H1 (cell line): ENCODE measurements at places on chromosomes 7 and 10. TPM values are rescaled to one million over a fixed set of nuclear protein-coding genes. Genes with fewer than 3 reads are reported as not detected.

- no peak for DNase-seq
Measured at GRCh38 chr7:7180725-7181449, 1.5 kb upstream of the C1GALT1 start.

DNA sequence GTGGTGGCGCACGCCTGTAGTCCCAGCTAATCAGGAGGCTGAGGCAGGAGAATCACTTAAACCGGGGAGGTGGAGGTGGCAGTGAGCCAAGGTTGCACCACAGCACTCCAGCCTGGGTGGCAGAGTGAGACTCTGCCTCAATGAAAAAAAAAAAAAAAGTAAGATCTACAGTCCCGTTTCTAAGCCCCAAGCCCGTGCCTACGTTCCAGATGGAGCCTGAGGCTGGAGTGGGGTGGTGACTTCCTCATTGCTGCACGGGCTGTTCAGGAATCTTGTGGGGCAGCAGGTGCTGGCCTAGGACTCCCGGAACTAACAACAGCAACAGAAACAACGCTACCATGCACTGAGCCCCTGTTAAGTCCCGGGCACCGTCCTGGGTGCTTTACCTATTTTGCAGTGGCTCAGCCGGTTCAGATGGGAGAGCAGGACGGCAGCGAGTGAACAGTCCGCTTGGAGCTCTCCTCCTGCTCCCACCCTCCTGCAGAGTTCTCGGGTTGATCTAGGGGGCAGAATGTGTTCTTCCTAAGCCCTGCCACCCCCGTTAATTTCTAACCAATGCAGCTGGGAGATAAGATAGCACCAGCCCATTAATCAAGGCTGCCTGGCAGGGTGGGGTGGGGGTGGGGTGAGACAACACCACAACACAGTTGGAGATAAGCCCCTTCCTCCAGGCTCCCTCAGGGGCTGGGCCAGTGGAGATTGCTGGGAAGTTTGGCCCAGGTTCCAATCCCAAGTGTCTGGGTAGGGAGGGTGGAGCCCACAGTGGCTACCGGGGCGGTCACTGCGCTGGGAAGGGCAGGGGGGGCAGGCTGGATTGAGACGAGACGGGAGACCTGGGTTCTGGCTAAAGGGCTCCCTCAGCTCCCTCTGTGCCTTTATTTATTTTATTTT is 17.0 kb upstream of the SFRP5 start:
- no peak for DNase-seq

DNA sequence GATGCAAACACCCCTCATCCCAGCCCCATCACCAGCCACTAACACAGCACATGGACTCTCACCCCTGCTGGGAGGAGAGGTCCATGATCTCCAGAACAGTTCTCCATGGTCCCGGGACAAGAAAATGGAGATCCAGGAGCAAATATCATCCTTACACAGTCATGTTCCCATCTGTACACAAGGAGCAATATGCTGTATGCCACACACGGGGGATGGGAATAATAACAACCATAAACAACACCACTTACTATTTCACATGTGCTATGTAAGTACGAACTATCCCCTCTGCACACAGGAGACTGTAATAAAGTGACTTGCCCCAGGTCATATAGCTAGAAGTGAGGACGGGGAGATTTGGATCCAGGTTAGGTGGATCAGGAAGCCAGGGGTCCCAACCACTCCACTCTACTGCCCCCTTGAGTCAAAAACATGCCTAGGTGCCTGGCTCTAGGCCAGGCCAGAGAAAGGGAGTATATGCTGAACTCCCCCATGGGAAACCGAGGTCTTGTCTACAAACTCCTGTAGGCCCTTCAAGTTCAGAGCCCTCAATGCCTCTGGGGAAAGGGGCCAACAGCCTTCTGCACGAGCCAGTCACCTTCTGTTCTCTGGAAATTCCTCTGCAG is 34.1 kb downstream of the LRRC20 start:
- DNase-seq = peak; percentile 73

Gene AKR1C8
- not detected in 2 replicates for total RNA-seq
